ENCODE measurements at places on chromosomes 2 and 18.
A peak's percentile ranks its signal among the peaks of the same experiment; 100 is the strongest.

GRCh38 chr18:77671456-77672167 lies 422.0 kb downstream of the GALR1 start:
- peaks cover 9% of the 10 kb centered on the region for H3K4me1 ChIP-seq
- peak overlapping the region; percentile 15 for H3K27ac ChIP-seq
- H3K36me3 ChIP-seq = no peaks in the 10 kb centered on the region
- no peak overlapping the region for H3K4me3 ChIP-seq

GRCh38 chr2:199144546-199144945 lies 313.2 kb downstream of the SATB2 start:
- no peak overlapping the region for H3K27ac ChIP-seq
- no peak overlapping the region for H3K4me3 ChIP-seq
- DNase-seq = no peak
- H3K27me3 ChIP-seq = peaks cover 4% of the 10 kb centered on the region
- peaks cover 3% of the 10 kb centered on the region for H3K36me3 ChIP-seq

DNA sequence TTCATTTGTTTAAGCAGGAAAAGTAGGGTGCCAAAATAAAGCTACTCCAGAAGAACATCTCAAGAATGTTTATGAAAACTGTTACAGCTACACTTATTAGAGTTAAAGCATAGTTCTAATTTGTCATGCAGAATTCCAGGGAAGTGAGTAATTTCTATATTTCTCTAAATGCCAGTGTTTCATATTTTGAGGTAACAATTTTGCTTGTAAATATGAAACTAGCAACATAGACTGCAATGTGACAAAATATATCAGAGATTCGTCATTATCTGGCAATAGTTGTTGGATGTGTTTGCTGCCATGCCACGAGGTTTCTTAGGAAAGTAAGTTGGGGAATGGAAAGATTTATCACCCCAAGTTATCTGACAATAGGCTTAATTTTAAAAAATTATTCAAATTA lies 424.1 kb upstream of the ZEB2 start:
- no peak overlapping the region for H3K27ac ChIP-seq
- H3K27me3 ChIP-seq = peaks cover 9% of the 10 kb centered on the region
- H3K36me3 ChIP-seq = no peaks in the 10 kb centered on the region
- peaks cover 20% of the 10 kb centered on the region for H3K4me1 ChIP-seq
- DNase-seq = no peak
- H3K4me3 ChIP-seq = no peak overlapping the region

GRCh38 chr18:26813043-26813442 lies 52.5 kb downstream of the AQP4 start:
- peaks cover 2% of the 10 kb centered on the region for H3K36me3 ChIP-seq
- no peak overlapping the region for H3K27ac ChIP-seq
- H3K4me3 ChIP-seq = no peak overlapping the region
- H3K27me3 ChIP-seq = peaks cover 3% of the 10 kb centered on the region
- H3K4me1 ChIP-seq = no peaks in the 10 kb centered on the region
- DNase-seq = peak; percentile 36

DNA sequence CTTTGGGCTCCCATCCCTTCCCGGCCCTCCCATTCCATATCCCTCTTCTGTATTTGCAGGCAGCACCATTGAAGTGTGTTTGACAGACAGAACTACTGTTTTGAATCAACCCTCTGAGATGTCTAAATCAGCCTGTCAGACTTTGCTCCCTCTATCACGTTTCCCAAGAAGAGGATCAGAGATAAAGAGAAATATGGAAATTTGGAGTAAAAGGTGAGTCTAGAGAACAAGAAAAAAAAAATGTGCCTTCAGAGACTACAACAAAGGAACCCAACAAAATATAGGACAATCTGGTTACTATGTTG lies 133.4 kb upstream of the NCK2 start:
- peaks cover 2% of the 10 kb centered on the region for H3K27me3 ChIP-seq
- H3K36me3 ChIP-seq = no peaks in the 10 kb centered on the region

Measured in nephron progenitor cell (in vitro differentiated cells).